ENCODE measurements at places on chromosomes 11 and 22. TPM values are rescaled to one million over a fixed set of nuclear protein-coding genes. Genes with fewer than 3 reads are reported as not detected.

Gene CASTOR1
- polyA plus RNA-seq: 33.5 TPM

Gene ISX
- polyA plus RNA-seq: not detected

Gene P2RX6
- 0.74 TPM for polyA plus RNA-seq

Gene OR56A1
- polyA plus RNA-seq: not detected

Gene BTBD18
- polyA plus RNA-seq: 0.76 TPM

Gene SYTL2
- polyA plus RNA-seq: 11.8 TPM

Gene ZNF408
- polyA plus RNA-seq: 9.6 TPM

Gene POU2AF3
- polyA plus RNA-seq: not detected

Gene SERGEF
- polyA plus RNA-seq: 69.3 TPM

Gene PRG3
- not detected for polyA plus RNA-seq

Gene CCDC15
- 2.1 TPM for polyA plus RNA-seq

Gene RAB36
- polyA plus RNA-seq: 0.66 TPM

Gene MPZL2
- polyA plus RNA-seq: 0.94 TPM

Gene MB
- polyA plus RNA-seq: not detected

Gene USH1C
- not detected for polyA plus RNA-seq

Gene SLC15A3
- polyA plus RNA-seq: 3.4 TPM

Gene MRGPRD
- 0.36 TPM for polyA plus RNA-seq

Gene GGT1
- 0.86 TPM for polyA plus RNA-seq

Gene RNF169
- 1.4 TPM for polyA plus RNA-seq

Gene BTBD10
- polyA plus RNA-seq: 7.1 TPM

Gene OOSP4B
- not detected for polyA plus RNA-seq

Gene TNRC6B
- 116 TPM for polyA plus RNA-seq

Gene KCNK4
- polyA plus RNA-seq: not detected

Gene OR5P2
- polyA plus RNA-seq: not detected

Gene C11orf16
- not detected for polyA plus RNA-seq

Gene MGAT3
- 0.27 TPM for polyA plus RNA-seq

Gene OR4D6
- polyA plus RNA-seq: not detected

Gene ZP1
- not detected for polyA plus RNA-seq

Gene PNPLA5
- polyA plus RNA-seq: not detected

Gene PIK3IP1
- 530 TPM for polyA plus RNA-seq

All from naive thymus-derived CD8-positive, alpha-beta T cell (primary cell).